Smooth muscle cell of the umbilical artery (primary cell): ENCODE measurements at places on chromosomes 16 and 17. TPM values are rescaled to one million over a fixed set of nuclear protein-coding genes. Genes with fewer than 3 reads are reported as not detected.

Gene ADAMTS18
- under 0.01 TPM in 1 of 2 replicates, not detected in the other for total RNA-seq

Gene GALR2
- not detected in 2 replicates for total RNA-seq

Gene SLC4A1
- total RNA-seq, result not detected in 2 replicates

Gene CRHR1
- not detected in 2 replicates for total RNA-seq

Gene TMED6
- 0.30 TPM in 1 of 2 replicates, not detected in the other for total RNA-seq
